ENCODE measurements at places on chromosomes 12 and 14.

DNA sequence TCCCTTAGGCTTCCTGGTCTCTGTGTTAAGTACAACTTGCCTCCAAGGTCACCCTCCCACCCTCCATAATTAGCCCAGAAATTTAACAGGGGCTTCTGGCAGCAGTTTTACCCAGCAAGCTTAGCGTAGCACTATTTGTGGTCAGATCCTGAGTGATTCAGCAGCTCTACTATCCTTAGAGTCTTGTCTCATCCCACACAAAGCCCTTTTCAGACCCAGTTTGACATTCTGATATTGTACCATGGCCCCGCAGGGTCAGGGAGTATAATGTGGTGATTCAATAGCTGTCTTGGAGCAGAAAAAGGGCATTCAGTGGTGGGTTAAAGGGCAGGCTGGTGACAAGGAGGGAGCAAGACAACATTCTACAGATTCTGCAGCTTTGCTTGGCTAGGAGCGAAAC, 153.8 kb upstream of the DDHD1 start:
- DNase-seq, result no peak

DNA sequence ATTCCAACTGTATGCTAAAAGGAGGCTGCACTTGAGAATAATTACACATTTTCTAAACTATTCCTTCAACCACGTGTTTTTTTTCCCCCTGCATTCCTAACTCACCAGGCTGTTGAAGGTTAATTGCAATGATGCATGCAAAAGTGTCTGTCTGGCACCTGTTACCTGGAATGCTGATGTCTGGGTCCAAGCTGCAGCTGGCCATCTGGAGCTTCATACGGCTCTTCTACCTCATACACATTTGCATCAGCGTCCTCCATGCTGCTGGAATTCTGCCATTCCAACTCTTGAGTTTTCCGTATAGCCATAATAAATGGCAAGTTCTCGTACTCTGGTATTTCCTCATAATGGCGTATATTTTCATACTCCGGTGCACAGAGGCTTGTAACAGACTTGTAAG, 8.6 kb downstream of the FGD6 start:
- no peak for DNase-seq

GRCh38 chr12:52321418-52321817, 220 bp upstream of the KRT83 start:
- DNase-seq, result no peak

GRCh38 chr14:51498411-51499227, 153.1 kb upstream of the FRMD6 start:
- no peak for DNase-seq

GRCh38 chr12:115322275-115322674, 638.3 kb upstream of the TBX3 start:
- no peak for DNase-seq

GRCh38 chr12:52318241-52318990, 2.8 kb downstream of the KRT83 start:
- no peak for DNase-seq

- no peak for DNase-seq
These were observed 60.2 kb downstream of the RFX4 start for GRCh38 chr12:106643000-106643399.

DNA sequence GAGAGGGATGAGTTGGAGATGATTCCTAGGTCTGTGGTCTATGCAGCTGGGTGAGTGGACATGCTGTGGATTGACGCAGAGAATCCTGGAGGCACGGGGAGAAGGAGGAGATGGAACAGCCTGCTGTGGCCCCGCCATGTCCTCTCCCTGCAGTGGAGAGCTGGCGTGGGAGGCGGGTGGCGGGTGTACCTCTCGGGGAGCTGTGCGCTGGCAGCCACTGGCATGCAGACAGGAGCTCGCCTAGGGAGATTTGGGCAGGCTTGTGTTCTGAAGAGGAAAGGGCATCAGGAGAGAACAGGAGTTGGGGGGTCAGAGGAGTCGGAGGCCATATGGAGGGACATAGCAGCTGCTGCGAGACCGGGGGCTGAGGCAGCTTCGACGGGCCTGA, 56.1 kb downstream of the TECPR2 start:
- no peak for DNase-seq

DNA sequence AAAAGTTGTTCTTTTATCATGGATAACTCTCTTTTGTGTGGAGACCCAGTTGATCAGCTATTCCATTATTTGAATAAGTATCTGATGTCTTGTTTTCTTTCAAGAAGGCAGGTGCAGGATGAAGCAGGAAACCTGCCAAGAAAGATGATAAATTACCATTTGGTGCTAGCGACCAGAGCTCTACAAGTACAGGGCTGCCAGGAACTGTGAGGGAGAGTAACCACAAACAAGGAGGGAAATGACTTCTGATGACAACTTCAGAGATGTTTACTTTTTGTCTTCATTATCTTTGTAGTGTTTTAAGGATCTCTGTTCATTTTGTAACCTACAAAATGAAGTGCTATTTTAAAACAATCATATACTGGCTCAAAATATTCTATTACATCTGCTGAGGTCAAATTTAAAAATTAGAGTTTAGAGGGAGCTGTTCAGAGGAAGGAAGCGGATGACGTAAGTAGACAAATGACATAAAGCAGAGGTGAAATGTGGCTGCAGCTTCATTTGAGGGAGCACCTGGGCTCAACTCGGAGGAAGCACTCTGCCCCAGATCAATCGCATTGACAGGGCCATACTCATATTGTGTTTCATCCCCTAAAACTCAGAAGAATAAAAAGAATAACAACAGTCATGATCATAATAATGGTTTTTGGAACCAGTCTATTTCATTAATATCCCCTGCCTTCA, 226.8 kb downstream of the C12orf42 start:
- DNase-seq, result peak; percentile 9

Data from CD8-positive, alpha-beta T cell (primary cell).